ENCODE measurements at places on chromosomes 5 and 9.

DNA sequence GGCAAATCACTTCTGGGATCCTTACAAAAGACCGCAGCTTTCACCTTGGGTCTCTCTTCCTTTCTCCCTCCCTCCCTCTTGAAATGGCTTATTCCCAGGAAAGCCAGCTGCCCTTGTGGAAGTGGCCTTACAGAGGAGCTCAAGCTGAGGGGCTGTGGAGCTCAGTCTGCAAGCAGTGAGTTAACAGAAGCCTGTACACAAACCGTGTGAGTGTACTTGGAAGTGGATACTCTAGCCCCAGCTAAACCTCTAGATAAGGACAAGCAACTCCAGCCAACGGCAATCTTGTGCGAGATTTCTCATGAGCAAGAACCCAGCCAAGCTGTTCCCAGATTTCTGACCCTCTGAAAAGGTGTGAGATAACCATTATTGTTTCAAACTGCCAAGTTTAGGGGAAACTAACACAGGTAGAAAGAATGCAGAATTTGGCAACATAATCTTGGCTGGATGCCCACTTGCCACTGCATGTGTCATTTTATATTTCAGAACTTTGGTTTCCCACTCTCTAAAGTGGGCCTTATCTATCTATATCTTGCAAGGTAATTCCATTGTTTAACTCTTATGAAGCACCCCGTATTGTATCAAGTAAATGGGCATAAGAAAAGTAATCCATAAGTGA is 85.6 kb downstream of the CDH18 start:
- no peak for DNase-seq

- DNase-seq = no peak
Measured at GRCh38 chr5:62328772-62329491, 22.9 kb downstream of the KIF2A start.

DNA sequence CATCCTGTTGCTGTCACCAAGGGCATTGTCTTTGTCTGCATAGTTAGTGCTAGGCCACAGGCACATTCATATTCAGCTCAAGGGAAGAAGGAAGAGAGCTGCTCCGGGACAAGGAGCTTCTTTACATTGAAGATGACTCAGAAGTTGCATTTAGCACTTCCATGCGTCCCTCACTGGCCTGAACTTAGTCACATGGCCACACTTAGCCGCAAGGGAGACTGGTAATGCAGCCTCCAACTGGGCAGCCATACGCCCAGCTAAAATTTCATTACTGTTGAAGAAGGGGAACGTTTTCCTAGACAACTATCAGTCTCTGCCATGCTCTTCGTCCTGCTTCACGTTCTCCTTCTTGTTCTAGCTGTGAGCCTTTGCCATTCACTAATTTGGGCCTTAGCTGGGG is 20.0 kb downstream of the ACTL7B start:
- DNase-seq = no peak

- no peak for DNase-seq
Measured at GRCh38 chr5:83900306-83900705, 179.7 kb upstream of the HAPLN1 start.

DNA sequence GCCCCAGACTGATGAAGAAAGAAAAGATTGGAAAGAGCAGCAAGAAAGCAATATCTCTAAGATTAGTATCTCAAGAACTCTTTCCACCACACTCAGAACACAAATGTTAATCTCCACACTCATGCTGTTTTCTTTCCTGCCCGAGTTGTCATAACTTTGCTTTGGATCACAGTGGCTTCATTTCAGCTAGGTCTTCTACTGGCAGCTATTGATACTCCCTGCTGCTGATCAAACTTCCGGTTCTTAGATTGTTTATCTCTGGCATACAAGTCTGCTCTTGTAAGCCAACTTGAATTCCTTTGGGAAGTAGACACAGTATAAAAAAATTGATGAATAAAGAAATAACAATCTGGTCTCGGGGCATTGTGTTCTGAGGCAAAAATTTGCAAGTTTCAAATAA is 77.7 kb upstream of the SPEF2 start:
- no peak for DNase-seq

- DNase-seq = no peak
Measured at GRCh38 chr9:112811518-112811917, 61.0 kb downstream of the SNX30 start.

DNA sequence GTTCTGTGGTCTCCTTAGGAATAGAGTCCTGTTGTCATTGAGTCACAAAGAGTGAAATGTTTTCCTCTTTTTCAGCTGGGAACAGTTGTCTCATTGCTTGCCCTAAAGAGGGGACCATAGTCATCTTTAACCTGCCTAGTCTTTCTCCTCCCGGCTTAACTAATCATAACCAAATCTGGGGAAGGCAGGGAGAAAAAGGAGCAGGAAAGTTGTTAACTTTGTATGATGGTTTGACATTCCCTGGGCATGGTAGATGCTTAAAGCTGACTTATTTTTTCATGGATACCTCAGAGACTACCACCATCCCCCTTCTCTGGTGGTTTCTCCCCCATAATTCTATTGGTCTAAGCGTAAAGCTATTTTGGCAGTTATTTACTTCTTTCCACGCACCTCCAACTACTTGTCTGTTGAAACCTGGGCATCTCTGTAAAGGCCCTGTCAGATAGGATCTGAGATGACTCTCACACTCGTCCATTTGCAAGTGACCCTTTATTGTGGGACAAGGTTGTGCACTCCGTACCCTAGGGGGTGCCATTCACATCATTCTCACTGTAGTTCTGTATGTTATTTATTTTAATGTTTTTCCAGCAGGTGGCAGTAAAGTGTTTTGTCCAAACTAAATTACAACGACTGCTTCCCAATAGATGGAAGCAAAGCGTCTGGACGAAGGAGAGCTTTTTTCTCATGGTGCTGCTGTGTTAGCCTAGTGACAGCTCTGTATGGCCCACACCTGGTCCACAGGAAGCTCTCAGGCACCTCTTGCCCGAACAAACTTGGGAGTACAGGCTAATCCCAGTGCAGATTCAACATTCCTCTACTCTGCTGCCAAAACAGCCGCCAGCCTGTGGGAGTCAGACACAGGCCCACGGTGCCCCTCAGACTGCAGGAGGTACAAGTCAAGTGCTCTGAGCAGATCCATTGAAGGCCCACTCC is 3.0 kb upstream of the FAM13B start:
- DNase-seq = peak; percentile 89

GRCh38 chr5:150567031-150567717 is 59.2 kb downstream of the NDST1 start:
- DNase-seq = peak; percentile 72

DNA sequence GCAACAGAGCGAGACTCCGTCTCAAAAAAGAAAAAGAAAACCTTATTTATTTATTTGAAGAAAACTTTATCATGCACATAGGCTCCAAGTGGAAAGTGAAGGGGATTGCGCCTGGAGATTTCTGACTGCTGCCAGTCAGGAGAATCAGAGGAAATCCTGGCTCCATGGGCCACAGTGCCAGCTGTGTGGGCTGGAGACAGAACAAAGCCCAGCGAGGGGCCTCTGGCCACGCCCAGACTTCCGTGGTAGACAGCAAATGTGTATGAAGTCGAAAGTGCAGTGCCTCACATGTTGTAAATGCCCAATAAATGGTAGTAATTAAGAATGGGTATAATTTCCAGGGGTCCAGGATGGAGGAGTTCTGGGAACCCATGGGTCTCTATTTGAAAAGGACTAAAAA is 75.8 kb upstream of the WWC1 start:
- DNase-seq = peak; percentile 5

GRCh38 chr5:55481293-55481855 is 53.4 kb downstream of the PLPP1 start:
- DNase-seq = no peak

- DNase-seq = peak; percentile 64
Measured at GRCh38 chr9:109319017-109319625, 1.7 kb downstream of the EPB41L4B start.

- DNase-seq = no peak
Measured at GRCh38 chr9:28179893-28180292, 606.6 kb upstream of the C9orf72 start.

DNA sequence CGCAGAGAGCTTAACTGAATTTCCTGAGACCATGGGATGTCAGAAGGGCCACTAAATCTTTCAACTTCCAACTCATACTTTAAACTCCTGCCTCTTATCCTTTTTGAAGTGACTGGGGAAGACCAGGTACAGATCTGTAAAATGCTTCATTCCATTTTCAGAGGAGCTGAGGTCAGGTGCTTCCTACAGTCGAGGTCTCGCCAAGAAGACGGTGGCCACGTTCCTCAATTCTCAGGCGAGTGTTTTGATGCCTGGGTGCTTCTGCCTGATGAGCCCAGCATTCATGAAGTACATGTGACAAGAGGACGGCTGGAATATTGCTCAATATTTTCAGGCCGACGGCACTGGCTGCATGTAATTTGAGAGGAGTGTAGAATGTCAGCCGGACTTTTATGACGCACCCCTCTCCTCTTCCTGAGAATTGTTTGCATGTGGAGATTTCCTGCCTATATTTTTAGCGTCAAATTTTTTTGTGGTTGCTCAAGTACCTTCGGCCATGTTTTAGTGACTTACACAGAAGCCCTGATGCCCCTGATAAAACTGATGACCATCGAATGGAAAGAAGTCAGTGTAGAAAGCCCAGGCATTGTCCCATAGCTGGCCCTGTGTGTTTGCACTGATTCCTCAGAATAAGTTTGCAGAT is 38.8 kb upstream of the GLRX start:
- peak; percentile 60 for DNase-seq

GRCh38 chr5:128358826-128359225 is 179.2 kb downstream of the FBN2 start:
- DNase-seq = no peak

DNA sequence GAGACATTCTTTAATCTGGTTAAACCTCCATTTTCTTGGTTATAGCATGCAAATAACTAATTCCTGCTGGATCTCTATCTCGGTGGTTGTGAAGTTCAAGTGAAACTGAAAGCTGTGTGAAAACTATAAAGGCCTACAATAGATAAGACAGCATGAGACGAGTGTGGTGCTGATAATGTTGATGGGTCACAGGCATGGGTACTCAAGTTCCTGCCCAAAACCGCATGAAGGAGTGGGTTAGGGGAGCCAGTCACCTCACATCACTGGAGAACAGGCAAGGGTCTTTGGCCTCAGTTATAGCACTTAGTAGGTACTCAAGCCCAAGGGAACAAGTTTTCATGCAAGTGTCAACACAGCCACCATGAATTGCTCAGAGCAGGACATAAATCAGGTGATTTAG is 16.7 kb downstream of the HMHB1 start:
- DNase-seq = peak; percentile 33

- DNase-seq = no peak
Measured at GRCh38 chr9:129841071-129841470, 5.8 kb downstream of the USP20 start.

DNA sequence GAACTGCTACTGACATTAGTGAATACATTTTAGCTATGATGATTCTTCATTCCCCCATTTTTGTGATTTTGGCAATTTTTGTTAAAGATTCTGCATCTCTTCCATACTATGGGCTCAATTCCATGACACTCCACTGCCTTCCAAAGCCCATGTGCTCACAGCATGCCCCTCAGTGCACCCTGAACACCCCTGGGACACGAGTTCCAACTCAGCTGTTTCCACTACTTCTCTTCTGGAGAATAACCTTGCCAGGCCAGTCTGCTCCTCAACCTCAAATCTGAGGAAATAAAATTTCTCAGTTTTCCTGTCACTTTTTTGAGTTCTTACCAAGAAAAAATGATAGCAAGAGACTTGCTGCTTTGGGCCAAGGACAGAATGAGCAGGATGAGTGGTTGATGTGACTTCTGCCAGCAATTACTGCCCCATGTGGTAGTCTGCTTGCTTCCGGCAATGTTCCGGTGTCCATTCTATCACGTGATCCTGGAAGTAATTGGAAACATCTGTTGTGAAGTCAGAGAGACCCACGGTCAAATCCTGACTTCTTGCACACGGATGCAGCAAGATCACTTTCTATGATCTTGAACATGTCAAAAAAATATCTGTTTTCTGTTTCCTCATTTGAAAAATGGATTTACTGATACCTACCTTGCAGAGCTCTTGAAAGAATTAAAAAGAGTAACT is 58.3 kb downstream of the EGFLAM start:
- DNase-seq = peak; percentile 5

DNA sequence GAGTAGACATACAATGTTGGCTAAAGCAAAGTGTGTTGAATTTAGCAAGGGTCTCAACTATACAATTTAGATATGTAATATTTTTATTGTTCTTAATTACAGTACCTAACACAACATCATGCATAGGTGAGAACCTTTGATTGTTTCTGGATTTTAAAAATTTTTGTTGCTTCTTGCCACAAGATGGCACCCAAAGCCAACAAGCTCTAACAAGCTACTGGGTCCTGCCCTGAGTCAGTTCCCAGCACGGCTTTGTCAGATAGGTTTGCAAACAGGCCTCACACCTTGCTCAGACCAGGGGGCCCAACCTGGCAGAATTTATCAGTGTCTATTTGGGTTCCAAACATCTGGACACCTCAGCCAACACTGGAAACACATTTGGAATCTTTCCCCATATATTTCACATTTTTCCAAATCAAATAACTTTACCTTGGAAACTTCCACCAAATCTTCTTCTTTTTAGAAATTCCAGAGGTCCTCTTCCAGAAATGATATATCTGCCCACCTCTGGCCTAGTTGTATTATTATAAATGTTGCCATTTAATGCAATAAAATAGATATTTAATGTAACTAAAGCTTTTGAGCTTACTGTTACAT is 49.5 kb upstream of the EGFLAM start:
- peak; percentile 25 for DNase-seq

DNA sequence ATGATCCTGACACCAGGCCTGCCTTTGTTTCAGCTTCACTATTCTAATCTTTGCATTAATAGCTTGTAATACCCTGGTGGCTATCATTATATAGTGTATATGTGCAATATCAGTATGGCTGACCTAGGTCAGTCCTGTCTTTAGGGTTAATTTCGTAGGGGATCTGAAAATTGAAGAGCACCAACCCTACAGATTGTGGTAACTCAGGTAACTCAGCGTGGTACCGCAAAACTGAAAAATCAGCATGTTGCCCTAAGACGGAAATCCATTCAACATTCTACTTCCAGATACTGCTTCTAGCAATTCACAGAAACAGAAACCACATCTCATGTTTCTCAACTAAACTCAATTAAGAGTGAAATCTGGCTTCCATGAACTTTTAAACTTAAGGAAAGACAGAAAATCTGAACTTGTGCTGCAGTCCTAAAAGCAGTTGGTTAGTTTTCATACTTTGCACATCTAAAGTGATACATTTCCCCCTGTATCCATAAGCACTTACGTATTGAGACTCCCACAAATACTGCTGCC is 78.3 kb downstream of the FNIP1 start:
- DNase-seq = no peak

GRCh38 chr9:110189559-110190320 is 18.2 kb downstream of the C9orf152 start:
- no peak for DNase-seq

GRCh38 chr9:132127888-132128534 is 33.8 kb upstream of the NTNG2 start:
- DNase-seq = no peak

- DNase-seq = peak; percentile 59
Measured at GRCh38 chr5:157253547-157253946, 12.4 kb upstream of the CYFIP2 start.

- DNase-seq = peak; percentile 41
Measured at GRCh38 chr5:140607031-140607430, 25.9 kb downstream of the CD14 start.

DNA sequence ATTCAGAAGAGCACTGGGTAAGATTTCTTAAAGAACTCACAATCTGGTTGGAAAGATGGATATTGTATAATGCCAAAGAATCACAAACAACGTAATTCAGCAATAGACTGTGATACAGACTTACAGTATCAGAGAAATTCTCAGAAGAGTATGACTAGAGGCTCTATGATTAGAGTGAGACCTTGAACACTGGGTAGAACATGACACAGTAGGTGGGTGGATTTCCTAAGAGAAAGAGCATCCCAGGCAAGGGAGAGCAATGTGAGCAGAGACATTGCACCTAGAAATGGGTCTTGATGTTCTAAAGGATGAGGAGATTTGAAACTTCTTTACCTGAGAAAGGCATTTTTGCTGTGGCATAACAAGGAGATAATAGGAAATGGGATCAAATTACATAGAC is 27.3 kb upstream of the CAST start:
- no peak for DNase-seq

Data from small intestine (tissue), 16 donors.